ENCODE measurements at places on chromosomes 4 and X. TPM values are rescaled to one million over a fixed set of nuclear protein-coding genes. Genes with fewer than 3 reads are reported as not detected.

FOXR2 gene
- total RNA-seq = not detected

- peak; percentile 97 for DNase-seq
- no peaks in the 10 kb centered on the region for H3K27me3 ChIP-seq
- peak overlapping the region; percentile 92 for H3K27ac ChIP-seq
- peak overlapping the region; percentile 63 for H3K4me3 ChIP-seq
Observed at GRCh38 chrX:48957827-48958634, 624 bp upstream of the OTUD5 start.

SPRY1 gene
- 9.3 TPM for total RNA-seq

SPANXN4 gene
- not detected for total RNA-seq

RPA4 gene
- total RNA-seq = 0.56 TPM

L1CAM gene
- 0.35 TPM for total RNA-seq

DNA sequence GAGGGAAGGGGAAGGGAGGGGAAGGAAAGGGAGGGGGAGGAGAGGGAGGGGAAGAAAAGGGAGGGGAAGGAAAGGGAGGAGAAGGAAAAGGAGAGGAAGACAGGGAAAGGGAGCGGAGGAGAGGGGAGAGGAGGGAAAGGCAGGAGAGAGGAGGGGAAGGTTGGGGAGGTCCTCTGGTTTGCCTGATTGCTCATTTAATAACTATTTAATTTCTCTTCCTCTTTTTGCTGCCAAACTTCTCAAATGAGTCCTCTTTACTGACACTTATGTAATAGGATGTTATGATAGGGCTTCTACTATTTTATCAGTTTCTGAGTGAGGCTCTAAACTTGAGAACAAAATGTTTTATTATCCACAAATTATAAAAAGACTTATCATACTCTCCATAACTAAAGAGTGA, 35.4 kb upstream of the PPA2 start:
- no peak for DNase-seq
- no peaks in the 10 kb centered on the region for H3K36me3 ChIP-seq
- H3K27ac ChIP-seq = no peak overlapping the region
- no peaks in the 10 kb centered on the region for H3K27me3 ChIP-seq

DNA sequence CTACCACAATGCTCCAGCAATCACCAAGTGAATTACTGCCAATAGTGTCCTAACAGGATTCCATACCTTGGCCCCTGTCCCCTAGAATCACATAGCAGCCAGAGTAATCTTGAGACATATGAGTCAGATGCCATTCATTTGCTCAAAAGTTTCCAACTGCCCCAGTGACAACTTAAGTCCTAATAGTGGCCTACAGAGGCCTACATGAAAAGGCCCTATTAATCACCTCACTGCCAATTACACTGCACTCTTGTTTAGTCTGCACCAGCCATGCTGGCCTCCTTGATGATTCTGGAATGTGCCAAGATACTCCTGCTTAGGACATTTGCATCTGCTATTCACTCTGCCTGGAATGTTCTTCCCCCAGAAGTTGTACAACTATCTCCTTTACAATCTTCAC, 130.7 kb downstream of the NR3C2 start:
- no peak overlapping the region for H3K27ac ChIP-seq
- no peaks in the 10 kb centered on the region for H3K36me3 ChIP-seq
- no peak overlapping the region for H3K4me3 ChIP-seq
- DNase-seq = no peak
- no peaks in the 10 kb centered on the region for H3K27me3 ChIP-seq

GRCh38 chr4:17500574-17500973, 11.3 kb downstream of the QDPR start:
- H3K36me3 ChIP-seq = peaks cover 8% of the 10 kb centered on the region
- no peak overlapping the region for H3K4me3 ChIP-seq
- no peaks in the 10 kb centered on the region for H3K4me1 ChIP-seq
- H3K27me3 ChIP-seq = no peaks in the 10 kb centered on the region
- no peak for DNase-seq

GRCh38 chrX:40155589-40156469, 58.1 kb upstream of the BCOR start:
- H3K27me3 ChIP-seq = no peaks in the 10 kb centered on the region
- peak overlapping the region; percentile 86 for H3K27ac ChIP-seq
- peak; percentile 61 for DNase-seq
- peaks cover 2% of the 10 kb centered on the region for H3K4me1 ChIP-seq

GRCh38 chrX:5898463-5898862, 330.2 kb downstream of the NLGN4X start:
- DNase-seq = no peak
- H3K4me1 ChIP-seq = no peaks in the 10 kb centered on the region
- H3K36me3 ChIP-seq = no peaks in the 10 kb centered on the region
- no peak overlapping the region for H3K4me3 ChIP-seq

SMAD1 gene
- 12.4 TPM for total RNA-seq

DNA sequence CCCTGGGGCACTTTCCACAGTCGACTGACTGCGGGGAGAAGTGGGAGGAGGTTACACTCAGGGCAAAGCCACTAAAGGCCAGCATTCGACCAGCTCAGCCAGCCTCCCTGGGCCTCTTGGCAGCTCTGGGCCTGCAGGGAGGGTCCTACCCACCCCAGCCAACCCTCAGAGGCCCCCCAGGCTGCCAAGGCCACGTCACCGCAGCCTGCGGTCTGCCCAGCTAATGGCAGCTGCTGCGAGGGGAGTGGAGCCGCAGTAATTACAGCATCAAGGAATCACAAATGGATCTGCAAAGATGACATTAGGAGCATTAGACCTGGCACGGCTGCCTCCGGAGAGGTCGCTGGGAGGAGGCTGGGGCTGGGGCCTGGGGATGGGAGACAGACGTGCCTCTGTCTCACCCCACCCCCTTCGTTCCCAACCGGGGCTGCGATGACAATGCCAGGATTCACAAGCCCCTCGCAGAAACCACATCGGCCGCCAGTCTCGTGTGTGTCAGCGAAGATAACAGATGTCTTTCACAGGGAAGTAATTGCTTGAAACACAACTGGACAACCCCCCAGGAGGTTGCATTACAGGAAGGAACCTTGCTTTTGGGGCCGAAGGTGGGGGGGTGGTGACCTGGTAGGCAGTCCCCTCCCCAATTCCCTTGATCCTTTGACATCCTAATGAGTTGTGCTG, 367.6 kb downstream of the BCOR start:
- H3K27me3 ChIP-seq = no peaks in the 10 kb centered on the region
- H3K36me3 ChIP-seq = no peaks in the 10 kb centered on the region

SLC49A3 gene
- total RNA-seq = 5.2 TPM

CD38 gene
- total RNA-seq = 0.87 TPM

CSAG1 gene
- total RNA-seq = not detected

ZAR1 gene
- total RNA-seq = not detected

Measured in right lobe of liver (tissue), 6 donors.